ENCODE measurements at places on chromosomes 7 and 10.
A peak's percentile ranks its signal among the peaks of the same experiment; 100 is the strongest.

- peak; percentile 79 for DNase-seq
These were observed 961 bp downstream of the SCRN1 start for GRCh38 chr7:29988424-29989256.

DNA sequence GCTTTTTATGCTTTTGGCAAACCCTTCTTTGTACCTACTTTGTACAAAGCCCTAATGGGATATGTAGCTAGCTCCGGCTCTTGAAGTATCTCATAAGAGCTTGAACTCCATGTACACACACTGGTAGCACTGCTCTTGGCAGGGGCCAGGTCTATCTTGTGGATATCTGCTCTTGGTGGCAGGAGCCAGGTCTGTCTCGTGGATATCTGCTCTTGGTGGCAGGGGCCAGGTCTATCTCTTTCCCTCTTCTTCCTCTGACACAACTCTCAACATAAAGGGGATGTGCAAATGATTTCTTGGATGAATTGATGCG, 91.9 kb downstream of the WNT2 start:
- no peak for DNase-seq

DNA sequence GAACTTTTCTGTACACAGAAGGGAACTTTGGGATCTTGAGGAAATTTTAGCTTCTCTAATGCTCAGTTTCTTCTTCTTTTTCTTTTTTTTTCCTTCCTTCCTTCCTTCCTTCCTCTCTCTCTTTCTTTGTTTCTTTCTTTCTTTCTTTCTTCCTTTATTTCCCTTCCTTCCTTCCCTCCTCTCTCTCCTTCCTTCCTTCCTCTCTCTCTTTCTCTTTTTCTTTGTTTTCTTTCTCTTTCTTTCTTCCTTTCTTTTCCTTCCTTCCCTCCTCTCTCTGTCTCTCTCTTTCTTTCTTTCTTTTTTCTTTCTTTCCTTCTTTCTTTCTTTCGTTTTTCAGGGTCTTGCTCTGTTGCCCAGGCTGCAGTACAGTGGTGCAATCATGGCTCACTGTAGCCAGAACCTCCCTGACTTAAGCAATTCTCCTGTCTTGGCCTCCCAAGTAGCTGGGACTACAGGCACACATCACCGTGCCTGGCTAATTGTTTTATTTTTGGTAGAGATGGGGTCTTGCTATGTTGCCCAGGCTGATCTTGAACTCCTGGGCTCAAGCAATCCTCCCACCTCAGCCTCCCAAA, 58.6 kb upstream of the SDK1 start:
- no peak for DNase-seq

- no peak for DNase-seq
These were observed 165.3 kb upstream of the ZMIZ1 start for GRCh38 chr10:78903341-78903940.

- peak; percentile 22 for DNase-seq
These were observed 39.0 kb downstream of the TET1 start for GRCh38 chr10:68598978-68599770.

DNA sequence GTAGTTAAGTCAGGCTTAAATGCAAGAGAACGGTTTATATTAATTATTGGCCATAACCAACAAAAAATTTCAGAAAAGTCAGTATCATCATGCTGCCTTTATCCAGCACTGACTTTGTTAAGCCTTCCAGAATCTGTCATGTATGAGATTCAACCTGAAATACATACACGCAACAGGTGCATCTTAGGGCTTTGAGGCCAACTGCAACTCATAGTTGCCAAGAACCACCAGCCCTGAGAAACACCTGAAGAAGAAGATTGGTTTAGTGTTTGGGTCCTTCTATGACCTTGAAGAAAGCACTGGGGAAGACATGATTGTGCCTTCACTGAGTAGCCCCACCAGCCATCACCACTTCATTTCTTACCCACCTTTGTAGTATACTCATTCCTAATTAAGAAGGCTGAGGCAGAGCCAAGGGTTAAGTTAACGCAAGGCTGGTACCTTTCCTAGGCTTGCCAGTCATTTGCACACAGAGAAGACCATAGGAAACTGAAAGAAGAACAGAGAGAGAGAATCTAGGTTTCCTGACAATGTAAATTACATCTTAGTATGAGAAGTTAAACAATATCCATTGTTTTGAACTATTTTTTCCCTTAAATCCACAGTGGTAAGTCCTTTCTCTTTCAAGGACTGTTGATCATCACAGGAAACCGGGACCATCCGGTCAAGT, 200.1 kb upstream of the PRKCQ start:
- DNase-seq = no peak

GRCh38 chr10:112967200-112967599, 17.2 kb downstream of the TCF7L2 start:
- DNase-seq = no peak

DNA sequence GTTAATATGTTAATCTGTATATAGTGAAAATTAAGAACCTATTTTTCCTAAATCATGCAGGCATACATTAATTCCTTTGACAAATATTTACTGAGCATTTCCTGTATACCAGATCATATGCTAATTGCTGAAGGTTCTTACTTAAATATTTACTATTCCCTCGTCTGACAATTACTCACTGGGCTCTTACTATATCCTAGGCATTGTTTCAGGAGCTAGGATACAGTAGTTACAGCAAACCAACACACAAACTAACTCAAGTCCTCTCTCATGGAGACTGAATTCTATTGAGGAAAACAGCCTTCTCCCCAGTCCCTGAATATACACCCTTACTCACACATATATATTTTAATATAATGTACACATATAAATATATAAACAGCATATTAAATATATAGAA, 786.0 kb downstream of the NRG3 start:
- no peak for DNase-seq

GRCh38 chr10:120715171-120715570, 136.0 kb upstream of the WDR11 start:
- DNase-seq = no peak

DNA sequence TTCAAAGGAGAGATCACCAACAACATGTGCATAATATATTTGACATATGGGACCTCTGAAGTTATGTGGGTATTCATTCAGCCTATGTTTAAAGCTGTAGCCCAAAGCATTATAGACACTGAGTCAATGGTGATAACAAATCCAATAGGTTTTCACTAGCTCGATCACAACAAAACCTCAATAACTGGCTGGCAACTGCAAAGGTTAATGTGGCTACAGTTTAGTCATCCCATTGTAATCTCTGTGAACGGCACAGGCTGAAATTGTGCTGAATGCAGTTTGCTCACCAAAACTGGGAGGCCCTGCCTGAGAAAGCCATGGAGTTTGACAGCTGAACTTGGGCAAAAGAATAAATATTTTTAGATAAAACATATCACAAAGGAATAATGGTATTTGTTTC, 152.4 kb upstream of the ADO start:
- no peak for DNase-seq

DNA sequence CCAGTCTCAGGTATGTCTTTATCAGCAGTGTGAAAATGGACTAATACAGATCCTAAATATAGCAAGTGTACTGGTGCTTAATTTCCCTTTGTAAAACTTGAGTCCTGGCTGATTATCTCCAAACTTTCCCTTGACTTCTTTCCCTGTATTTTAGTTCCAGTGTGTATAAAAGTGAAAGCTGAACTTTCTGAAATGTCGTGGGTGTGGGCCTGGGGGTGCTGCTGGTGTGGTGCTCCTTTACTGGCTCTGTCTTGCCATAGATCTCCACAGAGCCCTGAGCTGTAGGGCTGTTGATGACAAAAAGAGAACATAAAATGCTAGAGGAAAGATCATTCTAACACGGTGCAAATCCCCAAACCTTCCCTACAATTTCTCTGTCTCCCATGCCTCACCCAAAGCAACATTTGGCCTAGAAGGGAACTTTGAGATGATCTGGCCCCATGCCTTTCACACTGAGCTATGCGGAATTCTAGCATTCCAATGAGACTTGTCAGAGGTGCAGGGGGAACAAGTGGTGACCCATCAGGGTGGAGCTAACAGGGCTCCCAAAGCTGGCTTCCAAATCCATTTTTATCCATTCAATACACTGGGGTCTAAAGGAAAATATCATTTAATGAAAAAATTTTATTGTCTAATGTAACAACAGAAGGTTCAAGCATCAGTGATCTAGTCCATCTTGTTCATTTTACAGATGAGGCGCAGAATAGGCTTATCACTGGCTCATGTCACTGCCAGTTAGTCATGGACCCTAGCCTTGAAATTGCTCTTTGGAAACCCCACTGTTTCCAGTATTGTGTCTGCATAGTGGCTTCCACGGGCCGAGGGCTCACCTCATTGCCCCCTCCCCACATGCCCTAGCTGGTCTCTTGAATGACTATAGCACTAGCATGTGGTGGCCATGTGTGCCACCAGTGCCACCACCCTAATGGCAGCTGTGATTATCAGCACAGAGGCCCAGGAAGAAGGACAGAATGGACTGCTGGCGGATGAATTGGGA, 1000.9 kb downstream of the LRMDA start:
- no peak for DNase-seq

- DNase-seq = no peak
These were observed 158.6 kb downstream of the TMEM178B start for GRCh38 chr7:141232286-141233051.
